Stimulated activated naive CD8-positive, alpha-beta T cell treated with anti-CD3 and anti-CD28 coated beads, Interleukin-15, Interleukin-2, amounts not matched to agents 100 U/mL and 50 U/mL, for 24 hours (primary cell): ENCODE measurements at places on chromosomes 2 and 18.
A peak's percentile ranks its signal among the peaks of the same experiment; 100 is the strongest.

- DNase-seq: no peak
These were observed 335 bp downstream of the TRAK2 start for GRCh38 chr2:201450954-201451291.

DNA sequence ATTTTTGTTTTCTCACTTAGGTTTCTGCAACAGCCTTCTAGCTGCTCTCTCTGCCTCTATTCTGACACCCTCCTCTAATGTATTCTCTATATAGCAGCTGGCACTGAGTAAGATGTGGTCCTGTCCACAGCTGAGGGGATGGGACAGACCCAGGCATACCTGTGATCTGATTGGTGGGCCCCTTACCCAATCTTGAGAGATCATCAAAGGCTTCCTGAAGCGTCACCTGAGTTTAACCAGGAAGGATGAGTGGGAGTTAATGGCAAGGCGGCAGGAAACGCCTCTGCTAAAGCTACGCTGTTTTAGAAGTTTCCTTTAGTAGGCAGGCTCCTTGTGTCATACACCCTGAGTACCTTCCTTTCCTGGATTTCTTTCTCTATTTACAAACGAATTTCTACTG, 5.7 kb upstream of the TET3 start:
- peak; percentile 63 for DNase-seq

- no peak for DNase-seq
These were observed 394.5 kb downstream of the DLGAP1 start for GRCh38 chr18:4060427-4061281.

DNA sequence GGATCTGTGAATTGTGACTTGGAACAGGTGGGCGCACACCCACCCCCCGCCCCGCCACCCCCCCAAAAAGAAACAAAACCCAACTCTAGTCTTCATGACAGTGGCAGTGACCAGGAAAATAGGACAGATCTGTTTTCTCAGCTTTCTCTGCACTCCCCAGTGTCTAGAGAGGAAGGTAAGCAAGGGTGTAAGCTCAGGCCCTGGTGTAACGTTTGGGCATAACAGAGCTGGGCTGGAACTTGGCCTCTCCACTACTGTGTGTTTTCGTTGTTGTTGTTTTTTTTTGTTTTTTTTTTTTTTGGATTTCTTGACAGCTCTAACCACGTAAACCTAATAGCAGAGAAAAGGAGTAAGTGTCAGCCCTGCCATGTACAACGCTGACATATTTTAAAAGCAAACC, 1160.8 kb downstream of the DPP10 start:
- no peak for DNase-seq

GRCh38 chr2:31138037-31138962, at the start of gene GALNT14:
TSS of gene GALNT14 (minus strand) at chr2:31138440. CDS start at chr2:31138086, 354 bp downstream.
- DNase-seq: peak; percentile 71

- no peak for DNase-seq
These were observed 30.6 kb downstream of the ADRA2B start for GRCh38 chr2:96085541-96086355.

DNA sequence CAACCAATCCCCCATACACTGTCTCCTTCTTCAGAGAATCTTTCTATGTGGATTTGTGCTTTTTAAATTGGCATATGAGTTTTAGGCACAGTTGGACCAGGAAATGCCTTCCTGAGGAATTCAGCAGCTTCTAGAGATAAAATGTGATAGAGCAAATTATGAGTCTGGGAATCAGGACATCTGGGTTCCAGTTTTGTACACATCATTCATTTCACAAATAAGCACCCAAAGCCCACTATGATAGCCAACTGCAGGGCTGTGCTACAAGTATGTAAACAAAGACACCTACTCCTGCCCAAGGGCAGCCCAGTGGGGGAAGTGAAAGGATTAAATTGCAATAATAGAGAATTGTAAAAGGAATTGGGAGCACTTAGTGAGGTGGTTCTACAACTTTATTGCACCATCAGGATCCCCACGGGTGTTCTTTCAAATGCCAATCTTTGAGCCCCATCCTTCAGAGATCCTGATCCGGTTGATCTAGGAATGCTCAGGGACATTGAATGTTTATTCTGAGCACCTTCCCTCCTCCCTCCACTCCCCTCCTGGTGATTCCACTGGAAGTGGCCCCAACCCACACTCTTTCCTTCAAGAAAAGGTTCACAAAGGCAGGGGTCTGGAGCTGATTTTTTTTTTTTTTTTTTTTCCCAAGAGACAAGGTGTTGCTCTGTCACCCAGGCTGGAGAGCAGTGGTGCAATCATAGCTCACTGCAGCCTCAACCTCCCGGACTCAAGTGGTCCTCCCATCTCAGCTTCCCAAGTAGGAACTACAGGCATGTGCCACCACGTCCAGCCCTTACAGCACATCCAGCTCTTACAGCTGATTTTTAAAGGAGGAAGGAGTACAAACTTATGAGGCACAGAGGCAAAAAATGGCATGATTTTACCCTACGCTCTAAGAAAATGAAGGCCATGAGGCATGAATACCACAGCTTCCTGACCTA, 11.1 kb upstream of the KCMF1 start:
- DNase-seq: no peak

GRCh38 chr2:191049728-191050639, 36.0 kb upstream of the STAT1 start:
- no peak for DNase-seq
